ENCODE measurements at places on chromosomes 16 and 17.
A peak's percentile ranks its signal among the peaks of the same experiment; 100 is the strongest.

DNA sequence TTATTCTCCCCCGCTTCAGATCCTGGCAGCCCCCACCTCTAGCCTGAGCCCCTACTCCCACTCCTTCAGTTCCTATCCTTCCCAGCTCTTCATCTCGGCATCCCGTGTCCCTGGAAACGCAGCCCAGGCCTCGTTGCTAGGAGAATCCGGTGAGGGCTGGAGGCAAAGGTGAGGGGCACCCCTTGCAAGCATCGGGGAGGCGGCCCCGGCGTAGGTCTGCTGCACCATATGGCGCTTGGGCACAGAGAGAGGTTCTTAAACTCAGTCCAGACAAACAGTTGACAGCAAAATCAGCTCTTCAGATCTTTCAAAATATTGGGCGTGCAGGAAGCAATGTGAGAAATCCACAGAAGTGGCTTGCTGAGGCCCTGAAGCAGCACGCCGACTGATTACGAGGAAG lies 15.0 kb downstream of the SLC38A8 start:
- no peak for DNase-seq

- DNase-seq: no peak
Measured at GRCh38 chr17:10992106-10992880, 154.4 kb upstream of the PIRT start.

DNA sequence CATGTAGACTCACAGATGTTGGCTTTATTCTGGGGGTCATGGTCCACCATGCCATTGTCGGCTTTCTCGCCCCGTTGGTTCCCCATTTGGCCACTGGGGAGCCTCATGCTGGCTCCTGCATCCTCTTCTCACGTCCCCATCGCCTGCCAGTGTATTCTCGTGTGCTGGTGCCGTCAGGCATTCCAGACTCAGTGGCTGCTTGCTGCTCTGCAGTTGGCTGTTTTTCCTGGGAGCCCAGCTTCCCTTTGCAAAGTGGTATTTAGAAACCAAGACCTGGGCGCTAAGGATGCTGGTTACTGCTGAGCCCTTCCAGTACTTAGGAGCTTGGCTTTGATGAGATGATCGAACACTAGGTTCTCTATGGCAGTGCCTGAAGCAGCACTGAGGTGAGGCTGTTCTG lies 19.1 kb downstream of the CRAMP1 start:
- no peak for DNase-seq

- no peak for DNase-seq
Measured at GRCh38 chr17:40419559-40420331, 2.0 kb upstream of the TOP2A start.

GRCh38 chr17:78412403-78412802 lies 34.0 kb downstream of the PGS1 start:
- no peak for DNase-seq

DNA sequence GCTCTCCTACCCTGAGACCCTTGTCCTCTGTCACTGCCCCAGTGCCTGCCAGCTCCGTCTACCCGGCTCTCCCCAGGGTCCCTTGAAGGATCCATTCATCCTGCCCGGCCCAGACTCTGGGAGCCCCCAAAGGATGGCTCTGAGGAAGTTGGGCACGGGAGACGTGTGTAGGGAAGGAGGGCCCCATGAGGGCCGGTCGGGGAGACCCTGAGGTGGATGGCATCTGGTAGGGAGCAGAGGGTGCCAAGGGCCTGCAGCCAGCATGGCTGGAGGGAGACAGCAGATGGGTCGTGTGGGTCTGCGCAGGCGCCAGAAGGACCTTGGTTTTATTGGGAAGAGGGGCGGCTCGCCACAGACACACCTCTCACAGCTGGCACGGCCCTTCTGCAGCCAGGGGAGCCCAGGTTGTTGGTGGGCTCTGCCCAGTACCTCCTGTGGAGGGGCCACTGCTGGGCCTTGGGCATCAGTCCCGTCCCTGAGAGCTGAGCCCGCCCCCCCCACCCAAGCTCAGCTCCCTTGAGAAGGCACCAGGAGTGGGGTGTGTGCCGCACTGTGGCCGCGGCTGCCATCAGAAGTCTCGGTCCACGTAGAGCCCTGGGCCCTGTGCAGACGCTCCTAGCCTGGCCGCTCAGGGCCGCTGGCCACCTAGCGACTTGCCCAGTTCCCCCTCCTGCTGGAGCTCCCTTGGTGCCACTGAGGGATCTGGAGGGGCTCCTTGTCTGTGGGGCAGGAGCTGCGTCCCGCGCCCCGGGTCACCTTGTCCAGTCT lies 16.0 kb downstream of the KCTD5 start:
- no peak for DNase-seq

GRCh38 chr16:23107117-23107516 lies 42.1 kb downstream of the USP31 start:
- no peak for DNase-seq

GRCh38 chr17:27390540-27390939 lies 65.7 kb upstream of the KSR1 start:
- no peak for DNase-seq

GRCh38 chr16:228151-228851 lies 948 bp downstream of the LUC7L start:
- DNase-seq: no peak

DNA sequence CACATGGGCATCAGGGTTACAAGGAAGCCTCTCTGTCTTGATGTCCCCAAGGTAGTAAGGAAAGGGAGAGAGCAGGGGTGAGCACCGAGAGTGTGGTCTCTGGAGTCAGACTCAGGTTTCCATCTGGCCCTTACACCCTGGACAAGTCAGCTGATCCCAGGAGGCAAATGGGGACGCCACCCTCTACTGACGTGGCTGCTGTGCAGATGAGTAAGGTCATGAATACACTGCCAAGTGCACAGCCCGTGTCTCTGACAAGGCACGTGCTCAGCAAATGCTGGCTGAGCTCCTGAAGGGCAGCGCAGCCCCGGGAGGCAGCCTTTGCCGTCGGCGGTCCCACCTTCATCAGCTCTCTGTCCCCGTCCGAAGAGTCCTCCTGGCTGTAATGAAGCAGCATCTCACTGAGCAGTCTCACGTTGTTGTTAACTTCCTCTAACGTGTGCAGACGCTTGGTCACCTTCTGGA lies 19.4 kb downstream of the GGA3 start:
- DNase-seq: no peak

DNA sequence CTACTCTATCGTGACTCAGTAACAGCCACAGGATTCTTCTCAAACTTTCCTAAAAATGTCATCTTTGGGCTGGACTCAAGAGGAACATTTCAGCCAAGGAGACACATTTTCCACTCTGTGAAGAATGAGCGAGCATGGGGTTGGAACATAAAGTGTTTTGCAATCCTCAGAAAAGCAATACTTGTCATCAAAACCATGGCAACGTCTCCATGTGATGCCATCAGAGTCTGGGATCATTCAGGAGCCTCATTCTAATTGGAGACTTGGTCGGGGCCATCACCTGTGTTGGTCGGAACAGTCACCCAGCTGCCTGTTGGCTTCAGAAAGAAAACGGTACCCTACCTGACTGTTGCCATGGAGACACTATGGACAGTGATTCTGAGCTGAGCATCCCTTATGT lies 25.5 kb downstream of the MYOCD start:
- DNase-seq: no peak

DNA sequence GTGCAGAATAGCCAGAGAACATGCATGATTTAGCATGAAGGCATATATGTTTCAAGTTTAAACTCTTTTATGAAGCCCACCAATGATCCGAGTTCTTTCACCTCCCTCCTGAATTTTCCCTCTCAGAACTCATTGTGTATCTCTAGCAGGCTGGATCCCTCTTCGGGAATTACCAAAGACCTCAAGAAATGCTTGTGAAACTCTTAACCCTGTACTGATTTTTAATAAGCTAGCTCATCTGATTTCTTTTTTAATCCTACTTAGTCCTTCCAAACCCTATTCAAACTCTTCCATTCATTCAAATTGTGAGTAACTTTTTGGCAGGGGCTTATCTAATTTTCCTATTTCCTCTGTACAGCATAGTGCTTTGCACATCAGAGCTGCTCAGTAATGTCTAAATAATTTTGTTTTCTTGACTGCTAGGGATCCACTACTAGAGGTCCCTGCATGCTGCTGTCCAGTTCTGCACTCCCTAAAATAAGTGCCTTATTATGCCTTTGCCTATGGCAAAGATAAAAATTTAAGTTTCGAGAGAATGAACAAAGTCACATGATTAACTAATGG lies 723.8 kb downstream of the CDH11 start:
- no peak for DNase-seq

GRCh38 chr16:10745841-10746240 lies 2.2 kb downstream of the NUBP1 start:
- DNase-seq: no peak

GRCh38 chr16:65070831-65071432 lies 50.9 kb downstream of the CDH11 start:
- no peak for DNase-seq

GRCh38 chr16:54645345-54645744 lies 285.3 kb upstream of the IRX5 start:
- no peak for DNase-seq

DNA sequence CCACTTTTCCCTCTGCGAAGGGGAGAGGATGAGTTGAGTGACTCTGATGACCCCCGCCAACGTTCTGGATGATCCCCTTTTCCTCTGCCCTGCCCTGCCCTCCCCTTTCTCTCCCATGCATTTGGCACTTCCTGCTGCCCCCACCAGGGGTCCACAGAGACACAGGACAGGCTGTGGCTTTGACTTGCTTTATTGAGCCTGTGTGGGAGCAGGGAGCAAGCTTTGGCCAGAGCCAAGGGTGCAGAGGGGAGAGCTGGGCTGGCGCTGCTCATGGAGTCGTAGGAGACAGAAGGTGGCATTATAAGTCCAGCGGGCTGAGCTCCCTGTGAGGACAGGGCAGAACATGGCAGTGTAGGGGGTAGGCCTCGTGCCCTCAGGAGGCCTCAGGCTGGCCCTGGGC lies 1.6 kb downstream of the PPY start:
- peak; percentile 81 for DNase-seq

DNA sequence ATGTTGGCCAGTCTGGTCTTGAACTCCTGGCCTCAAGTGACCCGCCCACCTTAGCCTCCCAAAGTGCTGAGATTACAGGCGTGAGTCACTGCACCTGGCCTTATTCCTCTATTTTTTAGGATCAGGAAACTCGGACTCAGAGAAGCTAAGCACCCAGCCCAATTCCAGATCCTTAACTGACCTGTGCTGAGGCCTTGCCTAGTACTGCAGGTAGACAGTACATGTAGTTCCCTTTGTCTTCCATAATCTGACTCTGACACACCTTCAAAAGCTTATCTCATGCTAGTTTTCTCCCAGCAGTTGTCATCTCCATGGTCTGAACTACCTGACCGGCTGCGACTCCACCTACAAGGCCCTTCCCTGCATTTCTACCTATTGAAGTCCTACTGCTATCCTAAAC lies 65.7 kb upstream of the AXIN2 start:
- no peak for DNase-seq

DNA sequence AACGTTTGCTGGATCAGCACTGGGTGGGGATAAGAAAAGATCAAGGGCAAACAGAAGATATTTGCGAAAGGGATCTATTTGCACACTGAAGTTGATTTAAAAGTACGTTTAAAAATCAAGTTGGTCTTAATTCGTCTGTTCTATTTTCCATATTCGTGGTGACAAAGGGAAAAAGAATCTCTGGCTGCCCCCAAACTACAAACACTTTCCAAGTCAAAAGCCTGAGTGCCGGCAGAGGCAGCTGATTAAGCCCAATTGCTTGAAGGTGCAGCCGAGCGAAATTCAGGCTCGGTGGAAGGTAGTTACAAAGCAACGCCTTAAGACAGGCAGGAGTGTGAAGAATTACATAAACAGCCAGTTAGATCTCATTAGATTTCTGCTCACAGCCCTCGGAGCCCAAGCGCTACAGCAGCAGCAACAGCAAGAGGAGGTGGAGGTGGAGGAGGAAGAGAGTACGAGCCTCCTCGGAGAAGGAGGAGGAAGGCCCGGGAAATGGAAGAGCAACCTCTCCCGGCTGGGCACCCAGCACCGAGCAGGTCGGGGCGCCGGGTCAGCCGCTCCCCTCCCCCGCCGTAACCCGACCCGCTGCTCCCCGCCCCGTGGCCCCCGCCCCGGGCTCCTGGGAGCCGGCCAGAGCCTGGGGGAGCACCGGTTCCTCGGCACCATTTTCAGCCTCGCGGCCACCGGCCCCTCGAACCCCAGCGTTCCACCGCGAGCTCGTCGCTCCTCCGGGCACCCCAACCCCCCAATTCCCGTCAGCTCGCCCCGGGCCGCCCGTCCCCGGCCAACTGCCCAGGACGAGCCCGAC lies 890 bp downstream of the TOB1 start:
- DNase-seq: peak; percentile 82

DNA sequence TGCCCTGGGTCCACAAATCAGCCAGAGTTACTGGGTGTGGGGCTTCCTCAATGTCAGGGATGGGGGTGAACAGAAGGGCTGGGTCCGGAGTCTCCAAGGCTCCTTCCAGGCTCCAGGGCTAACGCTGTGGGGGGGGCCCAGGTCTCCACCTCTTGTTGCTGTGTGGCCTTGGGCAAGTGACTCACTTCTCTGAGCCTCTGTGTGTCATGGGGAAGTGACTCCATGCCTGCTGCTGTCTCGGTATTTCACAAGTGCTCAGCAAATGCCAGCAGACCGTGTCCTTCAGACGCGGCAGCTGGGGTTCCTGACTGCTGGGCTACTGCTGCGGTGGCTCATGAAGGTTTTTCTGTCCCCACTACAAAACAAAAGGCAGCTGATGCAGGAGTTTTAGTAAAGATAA lies 26.6 kb downstream of the JPH3 start:
- no peak for DNase-seq

DNA sequence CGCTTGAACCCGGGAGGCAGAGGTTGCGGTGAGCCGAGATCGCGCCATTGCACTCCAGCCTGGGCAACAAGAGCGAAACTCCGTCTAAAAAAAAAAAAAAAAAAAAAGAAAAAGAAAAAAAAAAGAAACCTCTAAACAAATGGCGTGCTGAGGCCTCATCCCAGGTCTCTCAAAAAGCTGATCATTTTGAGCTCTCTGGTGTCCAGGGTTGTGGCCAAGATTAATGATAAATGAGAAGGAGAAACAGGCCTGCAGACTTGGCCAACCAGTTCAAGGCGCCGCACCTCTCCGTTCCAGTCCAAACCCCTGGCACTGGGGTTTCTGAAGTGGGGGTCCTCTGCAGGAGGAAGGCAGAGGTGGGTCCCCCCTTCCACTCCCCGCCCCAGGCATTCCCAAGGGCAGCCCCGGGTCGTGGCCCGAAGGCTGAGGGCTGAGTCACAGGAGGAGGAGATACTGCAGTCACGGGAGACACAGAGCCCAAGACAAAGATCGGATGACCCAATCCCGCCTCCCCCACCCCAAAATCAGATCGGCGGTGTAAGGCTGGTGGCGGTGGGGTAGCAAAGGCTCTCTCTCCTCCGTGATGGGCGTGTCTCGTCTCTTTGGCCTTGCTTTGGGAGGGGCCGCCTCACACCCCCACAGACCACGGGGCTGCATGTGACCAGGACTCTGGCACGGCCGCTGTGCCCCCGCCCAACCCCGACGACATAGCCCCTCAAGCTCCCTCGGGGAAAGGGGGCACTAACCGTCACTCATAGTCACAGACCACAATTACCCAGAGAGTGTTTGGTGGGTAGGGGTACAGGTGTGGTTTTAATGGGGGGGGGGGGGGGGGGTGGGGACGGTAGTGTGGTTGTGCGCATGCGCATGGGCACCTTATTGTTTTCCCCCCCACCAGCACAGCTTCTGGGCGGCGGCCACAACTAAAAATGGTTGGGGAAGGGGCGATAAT lies 1.1 kb downstream of the VAT1 start:
- peak; percentile 79 for DNase-seq

GRCh38 chr17:57051886-57052361 lies 33.1 kb upstream of the AKAP1 start:
- no peak for DNase-seq

GRCh38 chr17:311119-311782 lies 41.4 kb downstream of the RPH3AL start:
- no peak for DNase-seq

- no peak for DNase-seq
Measured at GRCh38 chr16:77599793-77600415, 122.4 kb upstream of the NUDT7 start.
